Choroid plexus epithelial cell (primary cell): ENCODE measurements at places on chromosomes 2 and 18.

- no peak for DNase-seq
Observed at GRCh38 chr2:70011335-70011734, 49.9 kb upstream of the ASPRV1 start.

DNA sequence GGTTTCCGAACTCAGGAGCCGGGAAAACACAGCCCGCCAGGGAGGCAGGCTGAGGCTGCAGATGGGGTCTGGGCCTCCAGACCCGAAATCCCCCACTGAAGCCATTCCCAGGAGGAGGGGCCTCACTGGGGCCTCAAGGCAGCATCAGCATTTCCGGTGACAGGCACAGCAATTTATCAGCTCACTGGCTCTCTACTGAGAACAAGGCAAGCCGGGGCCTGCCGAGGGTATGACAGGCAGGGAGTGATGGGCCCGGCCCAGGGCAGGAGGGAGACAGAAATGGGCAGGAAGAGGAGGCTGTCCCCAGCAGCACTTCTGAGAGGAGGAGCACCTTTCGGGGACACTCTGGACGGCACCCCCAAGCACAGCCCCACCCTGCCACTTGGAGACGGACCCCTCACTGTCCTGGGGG lies 12.5 kb downstream of the SDC1 start:
- peak; percentile 72 for DNase-seq

DNA sequence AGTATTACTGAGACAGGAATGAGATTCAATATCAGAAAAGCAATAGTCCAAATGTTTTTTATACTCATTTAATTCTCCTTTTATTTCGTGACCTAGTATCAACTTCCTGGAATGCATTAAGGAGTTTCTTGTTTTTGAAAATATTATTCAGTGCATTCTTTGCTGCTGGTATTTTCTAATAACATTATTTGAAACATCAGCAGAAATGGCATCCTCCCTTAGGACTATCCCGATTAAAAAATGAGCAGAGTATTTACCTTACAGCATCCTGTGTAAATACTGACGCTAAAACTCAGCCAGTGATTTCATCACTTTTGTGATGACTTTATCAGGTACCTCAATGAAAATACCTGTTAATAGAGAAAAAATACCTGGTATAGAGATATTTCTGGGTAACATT lies 16.3 kb downstream of the COL4A3 start:
- DNase-seq: no peak

GRCh38 chr2:230541934-230542380 lies 126.0 kb downstream of the SP100 start:
- DNase-seq: peak; percentile 66

DNA sequence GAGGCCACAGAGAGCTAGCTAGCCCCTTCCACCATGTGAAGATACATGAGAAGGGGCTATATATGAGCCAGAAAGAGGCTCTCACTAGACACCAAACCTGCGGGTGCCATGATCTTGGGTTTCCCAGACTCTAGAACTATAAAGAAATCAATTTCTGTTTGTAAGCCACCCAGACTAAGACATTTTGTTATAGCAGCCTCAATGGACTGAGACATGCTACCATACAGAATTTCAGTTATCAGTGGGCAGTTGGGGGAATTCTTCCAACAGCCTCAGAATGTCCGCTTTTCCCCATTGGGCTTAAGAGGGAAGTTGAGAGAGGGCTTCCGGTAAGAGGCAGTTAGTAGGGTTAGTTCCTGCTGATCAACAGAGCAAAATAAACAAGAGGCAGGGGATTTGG lies 39.2 kb downstream of the TNP1 start:
- no peak for DNase-seq

- DNase-seq: no peak
Observed at GRCh38 chr2:46988733-46989481, 73.3 kb upstream of the MCFD2 start.

- DNase-seq: peak; percentile 30
Observed at GRCh38 chr2:151878655-151879563, 50.7 kb upstream of the ARL5A start.

- DNase-seq: no peak
Observed at GRCh38 chr18:45834306-45834705, 8.8 kb downstream of the SIGLEC15 start.

- DNase-seq: peak; percentile 14
Observed at GRCh38 chr2:157480182-157480961, 36.5 kb upstream of the CYTIP start.

DNA sequence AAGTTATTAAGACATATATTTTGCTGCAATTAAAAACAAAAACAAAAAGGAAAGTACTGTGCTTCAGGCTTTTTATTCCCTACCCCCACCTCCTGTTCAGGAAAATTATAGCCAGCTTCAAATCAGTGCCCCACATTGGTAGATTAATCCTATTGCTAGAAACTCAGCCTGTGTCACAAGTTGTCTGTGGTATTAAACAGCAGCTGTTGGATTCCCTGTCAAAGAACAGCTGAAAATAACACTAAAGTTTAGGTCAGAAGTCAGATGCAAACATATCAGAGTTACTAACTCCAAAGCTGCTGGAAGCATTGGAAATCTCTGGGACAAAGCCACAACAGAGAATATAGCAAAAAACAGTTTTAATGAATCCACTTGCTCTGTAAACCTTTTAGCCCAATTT lies 818 bp upstream of the CCDC141 start:
- no peak for DNase-seq

GRCh38 chr2:85892216-85892944 lies 3.6 kb upstream of the ST3GAL5 start:
- no peak for DNase-seq

DNA sequence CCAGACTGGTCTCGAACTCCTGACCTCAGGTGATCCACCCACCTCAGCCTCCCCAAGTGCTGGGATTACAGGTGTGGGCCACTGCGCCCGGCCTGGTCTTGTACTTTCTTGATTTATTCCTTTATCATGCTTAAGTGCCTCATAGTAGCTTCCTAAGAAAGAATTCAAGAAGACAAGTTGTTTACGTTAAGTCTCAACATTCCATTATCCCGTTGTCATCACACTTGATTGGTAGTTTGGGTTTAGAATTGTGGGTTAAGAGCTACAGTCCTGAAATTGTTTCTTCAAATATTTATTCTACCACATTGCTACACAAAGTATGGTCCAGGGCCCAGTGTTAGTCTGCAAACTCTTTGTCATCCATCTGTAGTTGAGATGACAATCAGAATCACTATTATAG lies 194.0 kb downstream of the VWC2L start:
- DNase-seq: peak; percentile 77

- DNase-seq: no peak
Observed at GRCh38 chr18:37900326-37900725, 334.7 kb upstream of the CELF4 start.

DNA sequence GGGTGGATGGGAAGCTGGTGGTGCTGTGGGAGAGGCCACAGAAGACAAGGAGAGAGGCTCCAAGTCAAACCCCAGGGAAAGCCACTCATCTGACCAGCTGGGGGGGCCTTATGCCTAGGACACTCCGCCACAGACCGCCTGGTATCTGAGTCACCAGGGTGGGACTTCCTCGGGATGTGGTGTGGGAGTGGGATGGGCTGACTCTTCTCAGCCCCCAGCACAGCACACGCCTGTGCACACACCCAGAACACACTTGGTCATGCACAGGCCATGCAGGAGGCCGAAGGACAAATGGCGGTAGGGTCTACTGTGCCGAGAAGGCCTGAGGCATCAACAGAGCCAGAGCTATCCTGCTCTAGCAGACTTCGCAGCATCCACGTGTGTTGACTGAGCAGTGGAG lies 136.4 kb downstream of the INHBB start:
- DNase-seq: no peak

GRCh38 chr2:37300578-37300977 lies 24.1 kb downstream of the PRKD3 start:
- DNase-seq: no peak

DNA sequence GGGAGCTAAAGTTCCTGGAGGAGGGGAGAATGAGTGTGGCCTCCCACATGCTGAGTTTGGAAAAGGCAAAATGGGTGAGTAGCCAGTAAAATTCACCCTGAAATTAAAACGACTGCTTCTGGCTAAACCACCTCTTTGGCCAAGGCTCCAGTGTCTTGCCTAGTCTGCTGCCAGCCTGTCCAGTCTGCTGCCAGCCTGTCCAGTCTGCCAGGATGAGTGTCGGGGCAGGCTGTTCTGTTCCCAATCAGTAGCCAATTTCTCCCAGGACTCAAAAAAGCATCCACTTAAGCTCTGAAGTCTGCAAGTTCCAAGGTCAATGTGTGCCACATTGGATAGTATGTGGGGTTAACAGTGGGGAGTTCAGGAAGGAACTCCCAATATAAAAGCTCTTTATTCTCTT lies 134.6 kb upstream of the KLHL29 start:
- no peak for DNase-seq
